Heart right ventricle (tissue), 16 donors: ENCODE measurements at places on chromosomes 1 and 21. TPM values are rescaled to one million over a fixed set of nuclear protein-coding genes. Genes with fewer than 3 reads are reported as not detected.

The RHCE gene
- 3.0 TPM for total RNA-seq

The AMY1C gene
- total RNA-seq, result not detected

The LYST gene
- 11.9 TPM for total RNA-seq

The SUSD4 gene
- 36.5 TPM for total RNA-seq

The E2F2 gene
- 0.28 TPM for total RNA-seq
